ENCODE measurements at places on chromosomes 11 and 22. TPM values are rescaled to one million over a fixed set of nuclear protein-coding genes. Genes with fewer than 3 reads are reported as not detected.

SCGB1C1 gene
- not detected for polyA plus RNA-seq

DNA sequence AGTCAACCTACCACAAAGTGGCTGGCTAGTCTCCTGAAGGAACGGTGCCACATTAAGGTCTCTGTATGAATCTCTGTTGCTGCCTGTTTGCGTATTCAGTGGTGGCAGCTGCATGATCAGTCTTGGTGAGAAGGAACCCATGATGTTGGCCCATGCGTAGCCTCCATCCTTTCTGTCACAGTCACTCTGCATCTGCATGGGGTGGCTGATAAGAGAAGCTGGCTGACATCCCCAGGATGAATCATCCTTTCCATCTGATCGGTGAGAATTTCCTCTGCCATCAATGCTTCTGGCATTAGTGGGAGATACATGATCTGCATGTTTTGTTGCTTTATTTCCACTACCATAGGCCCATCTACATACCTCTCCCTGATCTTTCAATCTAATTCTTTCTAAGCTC lies 199.0 kb upstream of the NECTIN1 start:
- DNase-seq = no peak

GRCh38 chr11:72519220-72519881 lies 85.0 kb upstream of the CLPB start:
- no peak for DNase-seq

- peak; percentile 85 for DNase-seq
These were observed 35.9 kb downstream of the RPL3 start for GRCh38 chr22:39283322-39284141.

RNH1 gene
- 76.6 TPM for polyA plus RNA-seq

KRTAP5-2 gene
- not detected for polyA plus RNA-seq

TMPRSS13 gene
- polyA plus RNA-seq = 8.2 TPM

CTSW gene
- 7.2 TPM for polyA plus RNA-seq

DNA sequence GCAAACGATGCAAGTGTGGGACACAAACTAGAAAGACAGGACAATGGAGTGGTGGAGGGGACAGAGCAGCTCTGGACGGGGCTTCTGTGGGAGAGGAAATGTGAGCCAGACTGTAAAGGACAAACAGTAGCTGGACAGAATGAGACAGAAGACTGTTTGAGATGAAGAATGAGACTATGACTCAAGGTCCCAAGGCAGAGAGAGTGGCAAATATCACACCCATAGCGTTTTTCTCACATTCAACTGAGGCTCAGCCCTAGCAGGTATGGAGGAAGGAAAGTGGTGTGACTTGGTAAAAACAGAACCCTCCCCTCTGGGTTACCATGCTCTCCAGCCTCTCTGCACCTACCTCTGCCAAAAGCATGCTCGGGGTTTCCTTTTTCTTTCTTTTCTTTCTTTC lies 96.5 kb downstream of the RPL27A start:
- DNase-seq = no peak

- no peak for DNase-seq
These were observed 74.9 kb upstream of the KCNA4 start for GRCh38 chr11:30091737-30092136.

TREH gene
- polyA plus RNA-seq = 0.24 TPM

DNA sequence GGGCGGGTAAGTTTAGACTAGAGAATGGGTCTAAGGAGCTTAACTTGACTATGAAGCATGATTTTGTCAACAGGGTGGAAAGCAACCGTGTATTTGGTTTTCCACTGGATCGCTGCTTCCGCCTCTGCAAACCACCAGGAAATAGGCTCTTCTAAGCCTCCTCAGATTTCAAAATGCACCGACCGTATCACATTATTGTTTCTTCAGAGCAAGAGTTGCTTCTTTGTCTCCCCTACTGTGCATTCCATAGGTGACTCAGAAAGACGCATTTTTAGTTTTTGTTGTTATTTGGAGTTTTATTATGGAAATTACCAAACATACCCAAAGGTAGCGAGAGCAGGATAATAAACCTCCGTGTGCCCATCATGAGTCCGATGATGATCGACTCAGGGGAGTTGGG lies 64.3 kb upstream of the RASD2 start:
- no peak for DNase-seq

DNA sequence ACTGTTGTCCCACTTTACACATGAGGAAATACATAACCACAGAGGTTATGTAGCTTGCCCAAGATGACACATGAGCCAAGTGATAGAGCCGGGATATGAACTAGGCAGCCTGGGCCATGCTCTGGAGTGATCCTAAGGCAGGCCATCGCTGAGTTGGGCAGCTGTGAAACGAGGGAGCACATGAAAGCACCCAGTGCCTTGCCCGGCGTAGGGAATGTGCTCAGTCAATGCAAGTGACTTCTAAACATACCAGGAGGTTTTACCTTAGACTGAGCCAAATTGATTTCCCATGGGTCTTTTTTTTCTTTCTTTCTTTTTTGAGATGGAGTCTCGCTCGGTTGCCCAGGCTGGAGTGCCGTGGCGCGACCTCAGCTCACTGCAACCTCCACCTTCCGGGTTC lies 10.5 kb downstream of the GRIK4 start:
- DNase-seq = no peak

GRCh38 chr11:134260503-134260902 lies 7.1 kb downstream of the ACAD8 start:
- DNase-seq = no peak

HBE1 gene
- 41.6 TPM for polyA plus RNA-seq

DNA sequence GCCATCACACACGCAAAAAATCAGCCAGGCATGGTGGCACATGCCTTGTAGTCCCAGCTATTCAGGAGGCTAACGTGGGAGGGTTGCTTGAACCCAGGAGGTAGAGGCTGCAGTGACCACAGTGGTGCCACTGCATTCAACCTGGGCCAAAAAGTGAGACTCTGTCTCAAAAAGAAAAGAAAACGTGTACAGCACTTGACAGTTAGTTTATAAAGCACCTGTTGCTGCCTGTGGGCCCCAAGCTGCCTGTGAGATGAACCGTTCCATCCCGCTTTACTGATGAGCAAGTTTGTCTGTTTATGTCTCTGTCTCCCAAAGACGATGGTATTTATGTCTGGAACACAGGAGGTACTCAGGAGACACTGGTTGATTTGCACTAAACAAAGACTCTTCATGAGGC lies 1.5 kb upstream of the PRR5 start:
- no peak for DNase-seq

TUB gene
- 27.0 TPM for polyA plus RNA-seq

GRCh38 chr11:62546929-62547625 lies 471 bp upstream of the AHNAK start:
- DNase-seq = no peak

- DNase-seq = no peak
These were observed 200.5 kb upstream of the CHORDC1 start for GRCh38 chr11:90423378-90423777.

Data from left lung (tissue), 14 donors.